ENCODE measurements at places on chromosomes 1 and 21. TPM values are rescaled to one million over a fixed set of nuclear protein-coding genes. Genes with fewer than 3 reads are reported as not detected.

ZBTB8A gene
- total RNA-seq, result 0.23 TPM

HFM1 gene
- total RNA-seq, result not detected

HES5 gene
- total RNA-seq, result not detected

BGLAP gene
- total RNA-seq, result 0.93 TPM

SPRR1A gene
- total RNA-seq, result not detected

TRIM17 gene
- 2.8 TPM for total RNA-seq

GTF2B gene
- total RNA-seq, result 34.8 TPM

PYHIN1 gene
- 57.8 TPM for total RNA-seq

RPAP2 gene
- 37.1 TPM for total RNA-seq

SLFNL1 gene
- 0.35 TPM for total RNA-seq

MYOM3 gene
- total RNA-seq, result not detected

OR4F29 gene
- total RNA-seq, result not detected

LRRC7 gene
- total RNA-seq, result not detected

PDZK1 gene
- not detected for total RNA-seq

CCDC17 gene
- total RNA-seq, result 2.5 TPM
